ENCODE measurements at places on chromosomes 7 and 10. TPM values are rescaled to one million over a fixed set of nuclear protein-coding genes. Genes with fewer than 3 reads are reported as not detected.

- no peaks in the 10 kb centered on the region for H3K36me3 ChIP-seq
- H3K4me1 ChIP-seq: no peaks in the 10 kb centered on the region
- no peak overlapping the region for H3K4me3 ChIP-seq
- H3K27me3 ChIP-seq: no peaks in the 10 kb centered on the region
- no peak overlapping the region for H3K27ac ChIP-seq
Observed at GRCh38 chr10:76453997-76454396, 1022.6 kb downstream of the LRMDA start.

- H3K4me1 ChIP-seq: no peaks in the 10 kb centered on the region
- no peak for DNase-seq
- no peak overlapping the region for H3K4me3 ChIP-seq
Observed at GRCh38 chr7:26480156-26480555, 188.5 kb downstream of the SNX10 start.

GRCh38 chr10:68857005-68857404, 29.7 kb downstream of the STOX1 start:
- no peak overlapping the region for H3K27ac ChIP-seq
- H3K27me3 ChIP-seq: no peaks in the 10 kb centered on the region
- peaks cover 8% of the 10 kb centered on the region for H3K36me3 ChIP-seq
- no peaks in the 10 kb centered on the region for H3K4me1 ChIP-seq
- H3K4me3 ChIP-seq: no peak overlapping the region

GRCh38 chr10:5862360-5862961, 27.2 kb downstream of the ANKRD16 start:
- H3K36me3 ChIP-seq: no peaks in the 10 kb centered on the region
- no peaks in the 10 kb centered on the region for H3K4me1 ChIP-seq
- H3K27ac ChIP-seq: no peak overlapping the region
- peak; percentile 8 for DNase-seq
- no peaks in the 10 kb centered on the region for H3K27me3 ChIP-seq

The CALHM1 gene
- not detected for total RNA-seq

The CDHR3 gene
- total RNA-seq: 0.51 TPM

The DRGX gene
- not detected for total RNA-seq

GRCh38 chr7:90677486-90678404, 81.6 kb downstream of the CDK14 start:
- no peak overlapping the region for H3K27ac ChIP-seq
- H3K4me1 ChIP-seq: no peaks in the 10 kb centered on the region
- no peak for DNase-seq
- H3K27me3 ChIP-seq: peaks cover 13% of the 10 kb centered on the region
- H3K4me3 ChIP-seq: no peak overlapping the region

DNA sequence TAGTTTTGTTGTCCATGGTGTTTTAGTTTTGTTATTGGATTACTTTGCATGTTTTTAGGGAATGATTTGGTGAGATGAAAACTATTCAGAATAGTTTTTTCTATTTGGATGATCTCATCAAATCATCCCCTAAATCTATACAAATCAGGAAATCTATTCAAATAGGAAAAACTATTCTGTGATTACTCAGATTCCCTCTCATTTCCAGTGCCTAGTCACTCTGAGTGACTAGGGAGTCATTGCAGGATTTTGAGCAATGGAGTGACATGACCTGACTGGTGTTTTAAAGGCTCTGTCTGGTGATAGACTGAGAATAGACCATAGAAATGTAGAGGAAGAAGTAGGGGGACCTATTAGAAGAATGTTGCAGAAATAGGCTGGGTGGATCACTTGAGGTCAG, 72.4 kb downstream of the TPST1 start:
- no peak overlapping the region for H3K27ac ChIP-seq
- H3K4me1 ChIP-seq: no peaks in the 10 kb centered on the region
- no peak for DNase-seq
- no peaks in the 10 kb centered on the region for H3K27me3 ChIP-seq

GRCh38 chr10:767794-768193, 78.3 kb upstream of the DIP2C start:
- H3K4me3 ChIP-seq: no peak overlapping the region
- H3K27me3 ChIP-seq: no peaks in the 10 kb centered on the region
- no peaks in the 10 kb centered on the region for H3K4me1 ChIP-seq
- H3K36me3 ChIP-seq: no peaks in the 10 kb centered on the region
- DNase-seq: no peak
- H3K27ac ChIP-seq: no peak overlapping the region

DNA sequence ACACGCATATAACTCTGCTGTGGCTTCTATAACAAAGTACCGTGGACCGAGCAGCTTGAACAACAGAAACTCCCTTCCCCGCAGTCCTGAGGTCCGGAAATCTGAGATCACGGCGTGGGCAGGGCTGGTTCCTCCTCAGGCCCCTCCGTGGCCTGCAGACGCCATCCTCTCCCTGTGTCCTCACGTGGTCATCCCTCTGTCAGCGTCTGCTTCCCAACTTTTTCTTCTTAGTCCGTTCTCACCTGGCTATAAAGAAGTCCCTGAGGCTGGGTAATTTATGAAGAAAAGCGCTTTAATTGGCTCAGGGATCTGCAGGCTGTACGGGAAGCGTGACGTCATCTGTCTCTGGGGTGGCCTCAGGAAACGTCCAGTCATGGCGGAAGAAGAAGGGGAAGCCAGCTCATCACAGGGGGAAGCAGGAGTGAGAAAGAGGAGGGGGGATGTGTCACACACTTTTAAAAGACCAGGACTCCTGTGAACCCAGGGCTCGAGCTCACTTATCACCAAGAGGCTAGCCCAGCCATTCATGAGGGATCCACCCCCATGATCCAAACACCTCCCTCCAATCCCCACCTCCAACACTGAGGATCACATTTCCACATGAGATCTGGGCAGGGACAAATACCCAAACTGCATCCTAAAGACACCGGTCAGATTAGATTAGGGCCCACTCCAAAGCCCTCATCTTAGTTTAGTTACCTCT, 91.2 kb upstream of the INSIG1 start:
- H3K4me3 ChIP-seq: peak overlapping the region; percentile 88
- H3K27ac ChIP-seq: peak overlapping the region; percentile 98
- peaks cover 11% of the 10 kb centered on the region for H3K36me3 ChIP-seq
- peaks cover 74% of the 10 kb centered on the region for H3K4me1 ChIP-seq
- DNase-seq: peak; percentile 85

- H3K4me3 ChIP-seq: no peak overlapping the region
- H3K36me3 ChIP-seq: no peaks in the 10 kb centered on the region
- H3K27ac ChIP-seq: no peak overlapping the region
Observed at GRCh38 chr7:80945976-80946375, 27.1 kb upstream of the SEMA3C start.

DNA sequence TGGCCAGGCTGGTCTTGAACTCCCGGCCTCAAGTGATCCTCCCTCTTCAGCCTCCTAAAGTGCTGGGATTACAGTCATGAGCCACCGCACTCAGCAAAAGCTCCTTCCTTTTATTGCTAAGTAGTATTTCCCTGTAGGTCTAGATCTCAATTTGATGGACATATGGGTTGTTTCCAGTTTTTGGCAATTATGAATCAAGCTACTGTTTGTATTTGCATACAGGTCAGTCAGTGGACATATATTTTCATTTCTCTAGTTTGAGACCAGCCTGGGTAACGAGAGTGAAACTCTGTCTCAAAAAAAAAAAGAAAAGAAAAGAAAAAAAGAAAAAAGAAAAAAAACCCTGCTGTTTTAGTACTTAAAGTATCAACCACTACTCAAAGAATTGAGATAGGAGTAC, 6.4 kb upstream of the PRKRIP1 start:
- no peak for DNase-seq
- no peak overlapping the region for H3K27ac ChIP-seq
- peaks cover 10% of the 10 kb centered on the region for H3K36me3 ChIP-seq
- no peak overlapping the region for H3K4me3 ChIP-seq
- no peaks in the 10 kb centered on the region for H3K27me3 ChIP-seq
- H3K4me1 ChIP-seq: peaks cover 6% of the 10 kb centered on the region

- H3K36me3 ChIP-seq: no peaks in the 10 kb centered on the region
- no peak overlapping the region for H3K27ac ChIP-seq
- no peak for DNase-seq
- no peak overlapping the region for H3K4me3 ChIP-seq
- no peaks in the 10 kb centered on the region for H3K4me1 ChIP-seq
Observed at GRCh38 chr7:51324206-51324898, 7.7 kb upstream of the COBL start.

The SERPINE1 gene
- 0.14 TPM for total RNA-seq

GRCh38 chr10:71547876-71548846, 151.4 kb downstream of the CDH23 start:
- no peak overlapping the region for H3K27ac ChIP-seq
- H3K4me3 ChIP-seq: no peak overlapping the region
- H3K36me3 ChIP-seq: no peaks in the 10 kb centered on the region
- peak; percentile 5 for DNase-seq
- no peaks in the 10 kb centered on the region for H3K4me1 ChIP-seq
- no peaks in the 10 kb centered on the region for H3K27me3 ChIP-seq

DNA sequence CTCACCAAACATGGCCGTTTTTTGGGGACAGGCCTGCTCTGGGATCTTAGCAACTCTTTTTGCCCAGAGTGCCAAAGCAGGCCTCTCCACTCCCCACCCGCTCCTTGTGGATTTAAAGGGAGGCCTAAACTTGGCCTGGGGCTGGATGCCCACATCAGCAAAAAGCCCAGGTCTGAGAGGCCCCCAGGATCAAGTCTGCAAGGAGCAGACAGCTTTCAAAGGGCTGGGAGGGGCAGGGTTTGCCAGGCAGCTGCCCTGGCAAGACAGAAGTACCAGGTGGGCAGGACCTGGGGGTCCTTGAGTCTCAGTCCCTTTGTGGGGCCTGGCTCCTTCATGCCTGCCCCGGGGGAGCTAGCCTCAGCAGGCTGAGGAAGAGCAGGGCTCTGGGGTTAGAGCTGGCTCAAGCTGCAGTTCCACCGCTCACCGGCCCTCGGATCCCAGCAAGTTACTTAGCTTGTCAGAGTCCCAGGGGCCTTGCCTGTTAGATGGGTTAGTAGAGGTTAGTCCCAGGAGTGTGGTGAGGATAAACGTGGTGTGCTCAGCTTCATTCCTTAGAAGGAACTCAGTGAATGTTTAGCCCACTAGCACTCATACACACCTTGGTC, 56.2 kb downstream of the ARHGAP22 start:
- H3K27ac ChIP-seq: no peak overlapping the region
- no peaks in the 10 kb centered on the region for H3K4me1 ChIP-seq
- no peak for DNase-seq
- H3K27me3 ChIP-seq: no peaks in the 10 kb centered on the region
- no peak overlapping the region for H3K4me3 ChIP-seq
- no peaks in the 10 kb centered on the region for H3K36me3 ChIP-seq

GRCh38 chr10:16520900-16521299, 779 bp downstream of the C1QL3 start:
- no peaks in the 10 kb centered on the region for H3K36me3 ChIP-seq
- H3K4me1 ChIP-seq: no peaks in the 10 kb centered on the region
- peak; percentile 60 for DNase-seq

DNA sequence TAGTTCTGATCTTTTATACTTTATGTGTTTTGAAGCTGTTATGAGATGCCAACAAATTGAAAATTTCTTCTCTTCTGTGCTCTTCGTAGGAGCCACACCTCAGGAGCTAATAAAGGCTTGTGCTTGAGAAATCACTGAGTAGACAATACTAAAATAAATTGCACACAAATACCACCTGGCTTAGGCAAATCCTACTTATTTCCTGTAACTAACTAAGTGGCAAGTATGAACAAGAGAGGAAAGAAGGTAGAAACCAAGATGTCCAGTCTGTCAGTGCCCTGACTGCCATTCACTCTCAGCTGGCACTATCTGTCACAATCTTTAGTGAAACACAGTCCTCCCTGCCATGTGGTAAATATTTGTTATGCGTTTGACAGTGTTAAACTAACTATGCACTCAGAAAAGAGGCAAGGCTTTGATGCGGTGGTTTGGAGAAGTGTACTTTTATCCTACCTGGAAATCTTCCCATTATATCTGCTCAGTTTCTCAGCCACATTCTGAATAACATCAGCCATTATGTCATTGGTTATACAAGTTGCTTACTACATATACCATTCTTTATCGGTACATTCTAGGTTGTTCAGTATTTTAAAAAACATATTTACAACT, 293.4 kb upstream of the VWC2 start:
- no peak overlapping the region for H3K27ac ChIP-seq
- no peak for DNase-seq
- H3K36me3 ChIP-seq: no peaks in the 10 kb centered on the region
- H3K27me3 ChIP-seq: no peaks in the 10 kb centered on the region
- no peak overlapping the region for H3K4me3 ChIP-seq

DNA sequence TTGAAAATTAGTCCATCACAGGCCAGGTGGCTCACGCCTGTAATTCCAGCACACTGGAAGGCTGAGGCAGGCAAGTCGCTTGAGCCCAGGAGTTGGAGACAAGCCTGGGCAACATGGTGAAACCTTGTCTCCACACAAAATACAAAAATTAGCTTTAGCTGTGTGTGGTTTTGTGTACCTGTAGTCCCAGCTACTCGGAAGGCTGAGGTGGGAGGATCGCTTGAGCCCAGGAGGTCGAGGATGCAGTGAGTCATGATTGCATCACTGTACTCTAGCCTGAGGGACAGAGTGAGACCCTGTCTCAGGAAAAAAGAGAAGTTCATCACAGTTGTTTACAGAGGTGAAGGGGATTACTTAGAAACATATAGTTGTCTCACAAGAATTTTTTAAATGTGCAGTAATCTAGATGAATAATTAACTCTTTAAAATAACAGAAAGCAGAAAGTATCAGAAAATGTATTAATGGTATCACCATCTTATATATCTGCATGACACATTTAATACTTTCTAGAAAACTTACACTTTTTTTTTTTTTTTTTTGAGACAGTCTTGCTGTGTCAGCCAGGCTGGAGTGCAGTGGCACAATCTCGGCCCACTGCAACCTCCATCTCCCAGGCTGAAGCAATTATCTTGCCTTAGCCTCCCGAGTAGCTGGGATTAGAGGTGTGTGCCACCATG, 8.9 kb downstream of the LCOR start:
- no peak for DNase-seq
- H3K4me3 ChIP-seq: peak overlapping the region; percentile 18
- no peaks in the 10 kb centered on the region for H3K36me3 ChIP-seq
- H3K27ac ChIP-seq: peak overlapping the region; percentile 75
- H3K27me3 ChIP-seq: no peaks in the 10 kb centered on the region

DNA sequence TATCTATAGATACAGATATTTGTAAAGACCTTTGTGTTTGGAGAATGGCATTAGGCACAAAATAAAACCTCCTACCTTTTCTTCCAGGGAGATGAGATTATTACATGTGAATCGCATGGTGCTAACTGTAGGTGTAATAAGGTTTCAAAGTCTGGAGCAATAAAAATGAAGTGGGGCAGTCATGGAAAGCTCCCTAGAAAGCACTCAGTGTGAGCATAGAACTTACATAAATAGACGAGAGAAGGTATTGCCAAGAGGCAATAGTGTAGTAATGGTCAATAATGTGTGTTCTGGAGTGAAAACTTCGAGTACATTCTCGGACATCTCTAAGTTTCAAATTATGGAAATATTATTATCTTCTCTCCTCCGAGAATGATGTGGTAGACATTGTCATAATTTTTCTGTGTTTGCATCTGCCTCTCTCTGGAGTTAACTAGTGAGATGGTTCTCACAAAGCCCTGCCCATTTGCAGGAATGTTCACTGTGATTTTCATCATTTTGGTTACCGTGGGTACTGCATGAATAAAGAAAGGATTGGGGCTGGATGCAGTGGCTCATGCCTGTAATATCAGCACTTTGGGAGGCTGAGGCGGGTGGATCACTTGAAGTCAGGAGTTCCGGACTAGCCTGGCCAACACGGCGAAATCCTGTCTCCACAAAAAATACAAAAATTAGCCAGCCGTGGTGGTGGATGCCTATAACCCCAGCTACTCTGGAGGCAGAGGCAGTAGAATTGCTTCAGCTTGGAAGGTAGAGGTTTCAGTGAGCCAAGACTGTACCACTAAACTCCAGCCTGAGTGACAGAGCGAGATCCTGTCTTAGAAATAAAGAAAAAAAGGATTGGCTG, 10.6 kb downstream of the VIM start:
- H3K27me3 ChIP-seq: no peaks in the 10 kb centered on the region
- H3K36me3 ChIP-seq: peaks cover 19% of the 10 kb centered on the region
- DNase-seq: no peak
- H3K4me1 ChIP-seq: peaks cover 18% of the 10 kb centered on the region
- H3K4me3 ChIP-seq: no peak overlapping the region
- no peak overlapping the region for H3K27ac ChIP-seq
